ENCODE measurements at places on chromosomes 1 and 21. TPM values are rescaled to one million over a fixed set of nuclear protein-coding genes. Genes with fewer than 3 reads are reported as not detected.

UBL4B gene
- total RNA-seq = not detected

KCNQ4 gene
- 1.2 TPM for total RNA-seq

ACTL8 gene
- not detected for total RNA-seq

KRTAP21-2 gene
- total RNA-seq = not detected

FAM78B gene
- 1.4 TPM for total RNA-seq

IL19 gene
- 3.6 TPM for total RNA-seq

E2F2 gene
- total RNA-seq = 0.50 TPM

MROH7 gene
- 5.4 TPM for total RNA-seq

DNAI4 gene
- 26.8 TPM for total RNA-seq

DNAJC6 gene
- total RNA-seq = 5.8 TPM

SMCP gene
- not detected for total RNA-seq

TMEM269 gene
- total RNA-seq = 0.22 TPM

LCE1B gene
- total RNA-seq = not detected

TMEM50B gene
- total RNA-seq = 87.6 TPM

MARK1 gene
- total RNA-seq = 5.3 TPM

GRHL3 gene
- total RNA-seq = 1.7 TPM

FABP3 gene
- total RNA-seq = 25.0 TPM

URB1 gene
- 15.0 TPM for total RNA-seq

MANEAL gene
- 4.7 TPM for total RNA-seq

SYPL2 gene
- total RNA-seq = 6.7 TPM

COL6A2 gene
- 174 TPM for total RNA-seq

RRP15 gene
- 21.4 TPM for total RNA-seq

TMEM183A gene
- 47.9 TPM for total RNA-seq

HES3 gene
- total RNA-seq = not detected

LMX1A gene
- total RNA-seq = not detected

ST6GALNAC5 gene
- total RNA-seq = 0.50 TPM

TRIM67 gene
- not detected for total RNA-seq

OR2T2 gene
- total RNA-seq = 0.28 TPM

DHRS3 gene
- 44.8 TPM for total RNA-seq

ELAPOR1 gene
- 1.3 TPM for total RNA-seq

SPATC1L gene
- total RNA-seq = 8.7 TPM

VTCN1 gene
- 32.6 TPM for total RNA-seq

KRTAP19-3 gene
- not detected for total RNA-seq

BEND5 gene
- total RNA-seq = 11.6 TPM

OR2L2 gene
- total RNA-seq = 0.09 TPM

CRB1 gene
- total RNA-seq = 0.16 TPM

LINGO4 gene
- total RNA-seq = 0.41 TPM

LHX8 gene
- total RNA-seq = not detected

TMPRSS3 gene
- total RNA-seq = 15.4 TPM

OLIG2 gene
- not detected for total RNA-seq

FCER1G gene
- 43.4 TPM for total RNA-seq

NHLH1 gene
- 0.09 TPM for total RNA-seq

ITPKB gene
- 39.3 TPM for total RNA-seq

CEP170 gene
- total RNA-seq = 43.2 TPM

MCOLN3 gene
- total RNA-seq = 3.1 TPM

All from kidney (tissue), 22 donors.